GM20000 (cell line): ENCODE measurements at places on chromosomes 12 and 14.

DNA sequence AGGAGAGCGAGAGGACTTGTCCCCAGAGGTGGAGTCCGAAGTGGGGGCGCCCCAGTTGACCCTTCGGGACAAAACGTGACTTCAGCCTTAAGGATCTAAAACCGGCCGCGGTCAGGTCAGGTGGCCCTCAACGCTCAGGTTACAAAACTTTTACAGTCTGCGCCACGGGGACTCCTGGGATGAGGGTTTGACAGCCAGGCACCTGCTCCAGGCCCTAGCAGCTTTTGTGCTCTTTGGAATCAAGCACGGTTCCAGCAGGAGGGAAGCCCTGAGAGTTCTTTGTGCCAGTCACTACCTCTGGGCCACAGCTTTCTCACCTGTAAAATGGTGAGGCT, 337 bp downstream of the ZC2HC1C start:
- DNase-seq = no peak

DNA sequence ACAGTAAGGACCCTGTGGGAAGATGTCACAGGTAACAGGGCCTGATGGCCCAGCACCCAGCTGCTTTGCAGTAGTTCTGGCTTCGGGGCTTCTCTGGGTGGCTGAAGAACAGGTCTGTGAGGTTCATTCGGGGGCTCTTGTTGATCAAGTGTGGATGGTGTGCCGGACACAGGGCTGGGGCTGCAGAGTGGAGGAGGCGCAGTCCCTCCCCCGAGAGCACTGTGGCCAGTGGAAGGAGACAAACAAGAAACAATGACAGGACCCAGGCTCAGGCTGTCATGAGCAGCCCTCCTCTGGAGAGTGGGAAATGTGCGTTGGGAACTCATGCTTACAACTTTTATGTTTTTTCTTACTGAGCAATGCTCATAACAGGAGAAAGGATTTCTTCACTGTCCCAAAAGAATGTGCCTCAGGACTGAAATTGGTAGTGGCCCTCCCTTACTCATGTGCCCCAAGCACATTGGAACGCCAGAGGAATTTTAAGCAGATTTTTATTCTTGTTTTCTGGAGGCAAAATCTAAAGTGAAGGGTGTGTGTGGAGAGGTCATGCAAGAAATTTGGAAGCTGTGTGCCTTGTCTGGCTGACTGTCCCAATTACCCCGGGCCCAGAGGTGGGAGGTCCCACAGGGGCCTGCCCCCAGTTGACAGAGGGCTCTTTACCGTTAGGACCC, 233.8 kb downstream of the CACNA1C start:
- no peak for DNase-seq

DNA sequence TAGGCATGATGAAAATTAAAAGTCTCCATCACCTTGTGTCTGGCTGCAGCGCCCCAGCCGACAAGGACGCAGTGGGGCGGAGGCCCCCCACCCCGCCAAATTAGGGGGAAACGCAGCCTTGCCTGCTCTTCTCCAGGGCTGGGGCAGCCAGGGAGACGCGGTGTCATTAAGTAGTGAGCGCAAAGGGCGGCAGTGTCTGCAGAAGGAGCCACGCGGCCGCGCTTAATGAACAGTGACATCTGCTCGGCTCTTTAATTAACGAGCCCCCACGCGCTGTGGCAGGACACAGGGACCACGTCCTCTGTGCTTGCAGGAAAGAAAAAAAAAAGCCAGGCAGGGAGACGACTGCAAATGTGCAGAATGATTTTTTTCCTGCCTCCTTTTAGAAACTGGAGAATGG, 93.4 kb upstream of the NCOR2 start:
- DNase-seq = no peak

DNA sequence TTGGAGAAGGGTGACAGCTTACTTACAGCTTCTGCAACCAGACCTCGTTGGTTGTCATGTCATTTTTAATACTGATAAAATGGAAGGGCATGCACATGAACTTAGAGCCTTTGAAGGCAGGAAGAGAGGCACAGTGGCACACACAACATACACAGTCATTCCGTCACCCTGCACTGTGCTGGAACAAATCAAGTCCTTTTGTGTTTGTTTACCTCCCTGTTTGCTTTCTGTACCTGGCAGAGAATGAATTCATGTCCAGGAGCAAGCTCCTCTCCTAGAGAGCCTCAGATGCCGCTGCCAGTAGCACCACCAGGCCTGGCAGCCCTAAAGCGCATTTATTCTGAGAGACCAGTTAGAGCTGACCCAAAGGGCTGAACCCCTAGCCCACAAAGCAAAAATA, 460.3 kb downstream of the EGLN3 start:
- DNase-seq = no peak

GRCh38 chr12:131232036-131232435, 278.3 kb downstream of the ADGRD1 start:
- no peak for DNase-seq
